Left renal cortex interstitium (tissue), 4 donors: ENCODE measurements at places on chromosomes 1 and 21.

- DNase-seq = no peak
Measured at GRCh38 chr21:35226968-35227744, 178.1 kb upstream of the RUNX1 start.

GRCh38 chr1:115567431-115567830, 74.3 kb upstream of the VANGL1 start:
- no peak for DNase-seq

DNA sequence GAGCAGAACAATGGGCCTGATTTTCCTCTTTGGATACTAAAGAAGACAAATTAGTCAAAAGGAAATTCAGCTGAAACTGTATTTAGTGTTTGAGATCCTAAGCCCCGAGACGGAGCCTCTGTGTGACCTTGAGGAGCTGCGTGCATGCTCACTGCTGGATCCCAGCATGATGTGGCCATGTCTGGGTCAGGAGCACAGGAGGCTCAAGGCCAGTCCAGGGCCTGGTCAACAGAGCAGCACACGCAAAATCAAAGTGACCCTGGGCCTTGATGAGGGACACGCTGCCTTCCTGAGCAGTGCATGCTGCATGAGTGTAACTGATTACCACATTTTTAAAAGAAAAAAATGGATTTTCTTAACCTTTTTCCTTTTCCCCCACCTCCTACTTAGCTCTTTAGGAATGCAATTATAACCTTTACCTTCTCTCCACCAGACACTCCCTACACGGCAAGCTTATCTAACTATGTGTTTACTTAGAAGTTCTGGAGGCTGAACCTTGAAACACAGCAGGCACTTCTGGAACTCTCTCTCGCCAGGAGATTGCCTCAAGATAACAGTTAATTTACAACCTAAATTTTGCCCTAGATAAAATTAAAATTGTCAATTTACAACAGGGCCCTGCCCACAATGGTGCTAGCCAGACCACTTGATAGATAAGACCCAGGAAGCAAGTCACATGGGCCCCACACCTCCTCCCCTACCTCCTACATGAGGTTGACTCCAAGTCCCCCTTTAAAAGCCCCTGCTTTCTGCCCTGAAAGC, 144.6 kb downstream of the LRIG2 start:
- DNase-seq = no peak

DNA sequence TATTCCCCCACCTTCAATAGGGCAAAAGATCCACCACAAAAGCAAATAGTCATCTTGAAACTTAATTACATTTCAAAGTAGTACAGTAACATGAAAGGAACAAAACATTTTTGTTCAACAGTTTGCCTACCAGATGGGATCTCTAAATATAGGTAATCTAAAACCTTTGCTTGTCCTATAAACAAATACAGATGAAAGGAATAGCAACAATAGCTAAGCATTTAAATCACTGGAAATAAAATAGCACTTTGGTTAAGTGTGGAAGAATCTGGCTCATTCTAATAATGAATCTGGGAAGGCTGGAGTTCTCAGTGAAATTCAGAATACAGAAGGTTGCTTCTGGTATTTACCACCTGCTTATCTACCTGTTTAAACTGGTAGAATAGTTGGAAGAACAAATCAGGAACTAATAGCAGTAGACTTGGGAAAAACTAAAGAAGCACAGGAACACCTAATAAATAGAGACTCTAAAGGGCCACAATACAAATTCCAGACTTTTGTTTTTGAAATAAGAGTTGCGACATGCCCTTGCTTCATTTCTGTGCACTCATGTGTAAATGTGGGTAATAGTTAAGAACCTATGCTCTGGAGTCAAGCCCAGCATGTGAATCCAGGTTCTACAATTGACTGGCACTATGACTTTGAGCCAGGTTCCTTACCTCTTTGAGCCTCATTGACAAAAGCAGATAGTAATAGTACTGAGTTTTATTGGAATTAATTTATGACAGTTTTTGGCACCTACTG, 2.3 kb upstream of the LYPLAL1 start:
- DNase-seq = no peak

DNA sequence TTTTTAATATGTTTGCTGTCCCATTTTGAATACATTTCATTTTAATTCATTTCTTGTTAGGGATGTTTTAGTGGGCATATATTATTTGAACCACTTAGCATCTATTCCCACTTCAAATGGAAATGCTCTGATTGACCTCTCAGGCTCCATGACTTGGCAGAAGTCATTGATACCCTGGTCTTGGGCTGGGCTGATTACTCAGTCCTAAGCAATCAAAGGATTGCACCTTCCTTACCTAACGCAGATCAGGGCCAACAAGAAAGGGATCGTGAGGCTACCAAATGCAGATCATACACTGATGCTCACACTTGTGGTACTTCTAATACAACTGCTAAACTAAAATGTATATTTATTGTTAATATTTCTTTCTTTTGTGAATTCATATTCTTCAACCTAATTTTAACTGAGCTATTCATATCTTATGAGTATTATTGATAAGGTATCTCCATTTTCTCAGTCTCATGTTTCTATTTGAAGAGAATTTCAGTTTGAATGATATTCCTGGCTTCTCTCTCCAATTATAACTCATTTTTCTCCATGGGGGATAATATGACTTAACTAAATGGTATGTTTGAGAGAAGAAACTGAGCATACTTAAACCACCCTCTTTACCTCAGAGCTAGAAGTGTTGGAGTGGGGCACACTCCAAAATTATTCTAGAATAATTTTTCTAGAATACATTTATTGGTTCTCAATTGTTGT, 615.5 kb upstream of the ADAMTS5 start:
- DNase-seq = no peak

GRCh38 chr1:204438628-204439027, 27.0 kb upstream of the PPP1R15B start:
- no peak for DNase-seq

DNA sequence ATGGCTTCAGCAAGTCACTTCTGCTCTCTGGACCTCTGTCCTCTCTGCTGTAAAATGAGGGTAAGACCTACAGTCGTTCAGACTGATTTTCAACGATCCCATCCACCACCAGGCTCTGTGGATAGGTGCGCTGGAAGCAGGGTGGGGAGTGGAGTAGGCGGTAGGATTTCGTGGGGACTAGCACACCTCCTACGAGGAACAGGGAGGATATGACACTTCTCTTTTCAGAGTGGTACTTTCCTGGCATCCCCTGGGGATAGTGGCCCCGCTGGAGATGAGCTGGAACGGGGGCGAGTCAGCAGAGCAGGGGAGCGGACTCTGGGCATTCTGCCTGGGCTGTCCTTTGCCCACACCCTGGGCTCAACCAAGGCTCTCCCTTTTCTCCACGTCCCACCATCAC, 17.7 kb downstream of the ETNK2 start:
- no peak for DNase-seq

- DNase-seq = no peak
Measured at GRCh38 chr1:89087241-89087640, 22.2 kb upstream of the GBP1 start.

DNA sequence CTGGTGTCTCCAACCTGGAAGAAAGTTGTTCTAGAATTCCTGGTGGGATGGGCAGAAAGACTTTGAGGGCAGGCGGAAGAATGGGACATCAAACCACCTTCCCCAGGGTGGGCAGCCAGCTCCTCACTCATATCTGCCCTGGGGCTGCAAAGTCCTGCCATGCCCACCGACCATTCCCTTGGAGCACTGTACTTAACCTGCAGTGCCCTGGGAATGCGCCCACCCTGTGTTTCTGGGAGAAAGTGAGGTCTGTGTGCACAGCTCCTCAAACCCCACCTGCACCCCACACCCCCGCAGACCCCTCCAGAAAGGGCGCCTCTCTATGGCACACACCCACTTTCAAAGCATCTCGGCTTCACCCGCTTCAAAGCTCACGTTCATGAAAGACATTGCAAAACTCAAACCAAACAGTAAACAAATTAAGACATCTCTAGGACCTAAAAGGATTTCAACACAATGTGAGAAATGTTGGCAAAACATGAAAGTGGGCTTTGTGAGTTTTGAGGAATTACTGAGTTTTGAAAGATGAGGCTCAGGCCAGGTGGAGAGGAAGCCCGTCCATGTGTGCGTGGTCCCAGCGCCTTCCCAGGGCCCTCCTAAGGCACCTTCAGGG, 25.1 kb downstream of the KRTAP10-1 start:
- no peak for DNase-seq
